ENCODE measurements at places on chromosomes 12 and 14.

DNA sequence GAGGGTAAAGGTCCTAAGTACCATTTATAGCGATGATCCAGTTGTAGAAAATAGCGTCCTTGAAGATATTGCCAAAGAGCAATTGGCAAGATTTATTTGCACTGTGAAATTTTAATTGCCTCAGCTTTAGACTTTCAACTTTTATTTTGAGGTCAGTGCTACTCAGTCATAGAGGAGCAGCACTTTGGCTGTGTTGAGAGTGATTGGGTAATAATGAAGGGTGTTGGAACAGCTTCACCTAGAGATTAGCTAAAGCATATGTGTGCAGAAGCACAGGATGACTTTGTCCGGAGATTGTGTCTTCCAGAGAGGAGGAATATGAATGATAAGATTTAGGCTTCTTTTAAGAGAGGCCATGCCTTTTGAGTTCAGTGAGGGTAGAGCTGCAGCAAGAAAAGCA, 164.8 kb downstream of the NPAS3 start:
- no peak for DNase-seq

DNA sequence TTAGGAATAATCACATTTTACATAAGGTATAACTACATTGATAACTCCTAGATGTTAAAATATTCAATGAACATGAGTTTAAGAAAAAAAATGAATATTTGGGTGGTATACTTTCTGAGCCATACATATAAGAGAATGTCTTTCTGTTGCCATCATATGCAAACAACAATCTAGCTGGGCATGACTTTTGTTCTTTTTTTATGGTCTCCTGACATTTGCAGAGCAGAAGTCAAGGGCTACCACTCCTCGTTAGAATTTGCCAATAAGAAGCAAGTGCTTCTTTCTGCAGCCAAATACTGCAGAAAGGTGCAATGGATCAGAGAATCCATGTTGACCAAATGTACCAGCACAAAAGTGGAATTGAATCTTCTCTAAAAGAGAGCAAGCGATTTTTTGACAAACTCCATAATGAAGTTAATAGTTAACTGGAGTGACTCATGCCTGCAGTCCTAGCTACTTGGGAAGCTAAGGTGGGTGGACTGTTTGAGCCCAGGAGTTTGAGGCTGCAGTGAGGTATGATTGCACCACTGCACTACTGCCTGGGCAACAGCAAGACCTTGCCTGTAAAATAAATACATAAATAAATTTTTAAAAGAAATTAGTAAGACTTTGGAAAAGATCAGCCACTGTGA, 25.5 kb upstream of the CCDC91 start:
- DNase-seq: no peak

DNA sequence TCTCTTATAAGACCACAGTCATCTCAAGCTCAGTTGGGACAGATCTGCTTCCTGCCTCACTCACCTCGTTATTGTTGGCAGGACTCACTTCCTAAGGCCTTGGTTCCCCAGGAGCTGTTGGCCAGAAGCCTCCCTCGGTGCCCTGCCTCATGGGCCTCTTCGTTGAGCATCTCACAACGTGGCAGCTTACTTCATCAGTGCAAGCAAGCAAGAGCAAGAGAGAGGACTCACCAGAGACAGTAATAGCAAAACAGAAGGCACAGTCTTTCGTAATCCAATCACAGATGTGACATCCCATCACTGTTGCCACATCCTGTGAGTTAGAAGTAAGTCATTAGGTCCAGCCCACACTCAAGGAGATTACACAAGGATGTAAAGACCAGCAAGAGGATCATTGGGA, 5.1 kb upstream of the NUMB start:
- no peak for DNase-seq

DNA sequence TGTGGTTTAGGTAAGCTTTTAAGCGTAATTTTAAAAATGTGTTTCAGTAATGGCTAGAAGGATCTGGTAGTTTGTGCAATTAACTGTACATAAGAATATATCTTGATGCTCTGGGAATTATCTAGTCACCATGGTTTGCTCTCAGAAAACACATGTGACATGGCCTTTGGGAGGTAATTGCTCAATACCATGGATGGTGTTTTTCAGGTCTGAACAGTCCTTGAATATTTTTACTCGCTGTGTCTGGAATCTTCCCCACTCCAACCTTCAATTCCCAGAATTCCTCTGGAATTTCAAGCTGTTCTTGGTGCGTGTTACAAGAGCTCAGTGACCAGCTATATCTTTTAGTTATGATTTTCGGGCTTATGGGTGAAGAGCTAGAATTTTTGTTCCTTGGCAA, 85.3 kb downstream of the DAAM1 start:
- DNase-seq: no peak

DNA sequence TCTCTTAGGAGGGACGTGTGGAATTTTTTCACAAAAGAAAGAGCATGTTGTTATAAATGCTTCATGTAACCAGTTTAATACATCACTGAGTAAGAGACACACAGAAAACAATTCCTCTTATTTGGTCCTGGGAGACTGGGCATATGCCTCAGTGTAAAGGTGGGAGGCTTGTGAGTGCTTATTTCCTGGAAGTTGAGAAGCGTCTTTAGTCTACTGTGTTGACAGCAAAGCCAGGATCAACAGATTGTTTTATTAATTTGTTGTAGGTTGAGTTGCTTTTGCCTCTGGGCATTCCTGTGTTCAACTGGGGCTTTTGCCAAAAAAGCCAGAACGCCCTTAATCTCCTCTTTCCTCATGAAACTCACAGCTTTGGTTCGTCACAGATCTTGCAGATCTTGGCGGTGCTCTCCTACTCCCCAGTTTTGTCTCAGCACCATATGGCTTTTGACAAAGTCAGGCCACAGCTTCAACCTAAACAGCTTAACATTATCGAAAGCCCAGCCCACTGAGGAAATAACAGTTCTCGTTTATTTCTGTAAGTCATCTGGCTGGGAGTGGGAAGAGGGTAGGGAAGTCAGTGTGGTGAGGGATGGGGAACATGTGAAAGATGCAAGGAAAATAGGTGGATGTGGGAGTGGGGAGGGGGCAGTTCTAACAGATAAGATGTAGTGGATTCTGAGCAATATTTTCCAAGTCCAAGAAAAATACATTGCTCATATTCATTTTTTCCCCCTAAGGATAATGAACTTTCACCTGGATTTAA, 227.2 kb downstream of the DACT1 start:
- DNase-seq: no peak

Data from CD8-positive, alpha-beta memory T cell (primary cell).